ENCODE measurements at places on chromosomes 7 and 10.

GRCh38 chr10:75294518-75294865, 58.7 kb upstream of the COMTD1 start:
- DNase-seq = no peak

- no peak for DNase-seq
Observed at GRCh38 chr7:156580036-156580435, 60.5 kb upstream of the RNF32 start.

- no peak for DNase-seq
Observed at GRCh38 chr7:73433924-73434700, 534 bp downstream of the FZD9 start.

GRCh38 chr10:62594093-62594520, 210.4 kb upstream of the ADO start:
- no peak for DNase-seq

DNA sequence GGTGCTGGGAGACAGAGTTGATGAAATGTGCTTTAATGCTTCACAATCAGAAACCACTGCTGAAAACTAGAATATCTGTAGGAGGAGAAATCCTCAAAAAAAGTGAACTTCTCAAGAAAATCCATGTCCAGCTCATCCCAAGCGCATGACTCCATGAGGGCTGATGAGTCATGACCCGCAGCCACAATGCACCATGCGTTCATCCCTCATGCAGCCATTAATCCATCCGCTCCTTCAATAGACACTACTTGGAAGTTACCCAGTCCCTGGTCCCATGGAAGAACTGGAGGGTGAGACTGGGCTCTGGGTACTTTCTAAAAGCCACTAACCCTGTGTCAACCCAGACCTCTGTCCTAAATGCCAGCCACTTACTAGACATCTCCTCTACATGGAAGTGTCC, 24.4 kb downstream of the TMEM273 start:
- no peak for DNase-seq

DNA sequence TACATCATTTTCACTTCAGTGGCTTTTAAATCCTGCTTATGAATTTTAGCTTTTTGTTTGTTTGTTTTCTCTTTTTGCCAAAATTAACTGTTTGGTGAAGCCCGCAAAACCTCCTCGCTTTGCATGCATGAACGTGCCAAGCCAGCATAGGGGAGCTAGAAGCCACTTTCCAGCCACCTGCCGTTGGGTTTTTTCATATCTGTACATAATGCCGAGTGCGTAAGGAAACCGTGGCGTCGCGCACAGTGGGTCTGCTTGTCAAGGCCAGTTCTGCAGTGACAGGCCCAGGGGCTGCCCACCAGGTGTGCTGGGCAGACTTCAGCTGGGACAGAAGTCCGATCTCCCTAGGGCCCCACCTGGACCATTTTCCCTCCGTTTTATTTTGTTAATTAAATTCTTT, 41.1 kb downstream of the WIPI2 start:
- DNase-seq = no peak

DNA sequence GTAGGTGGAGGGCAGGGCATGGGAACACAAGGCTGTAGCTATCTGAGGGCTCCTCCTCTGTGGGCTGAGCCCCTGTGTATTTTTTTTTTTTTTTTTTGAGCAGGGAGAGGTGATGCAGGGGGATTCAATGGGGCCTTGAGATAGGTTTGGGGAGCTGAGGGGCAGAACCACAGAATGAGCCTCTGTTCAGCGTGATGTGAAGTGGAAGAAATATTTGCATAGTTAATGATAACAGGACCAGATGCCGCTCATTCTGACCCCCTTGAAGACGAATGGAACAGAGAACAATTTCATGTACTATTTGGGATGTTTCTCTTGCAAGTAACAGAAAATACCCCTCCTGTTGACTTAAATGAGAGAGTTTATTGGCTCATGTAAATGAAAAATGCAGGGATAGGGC, 69.7 kb upstream of the EMX2 start:
- DNase-seq = no peak

DNA sequence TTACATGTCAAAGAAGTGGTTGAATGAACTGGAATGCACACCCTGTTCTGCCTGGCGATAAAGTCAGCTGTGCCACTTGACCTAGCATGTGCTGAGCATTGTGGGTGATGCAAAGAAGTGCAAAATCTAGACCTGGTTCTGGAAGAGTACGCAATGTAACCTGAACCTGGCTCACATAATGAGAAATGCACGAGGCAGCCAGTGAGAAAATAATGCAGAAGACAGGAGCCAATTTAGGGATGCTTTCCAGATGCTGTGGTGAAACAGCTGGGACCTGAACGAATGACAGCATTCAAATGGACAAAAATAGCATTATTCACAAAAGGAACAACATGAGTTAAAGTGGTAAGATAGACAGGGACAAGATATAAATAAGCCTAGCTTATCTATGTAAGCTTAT, 402.6 kb downstream of the SORCS1 start:
- DNase-seq = no peak

- no peak for DNase-seq
Observed at GRCh38 chr7:82423446-82423845, 20.1 kb downstream of the CACNA2D1 start.

Data from esophagus squamous epithelium (tissue), 5 donors.